CD4-positive, alpha-beta T cell treated with Interleukin-17A for 4 hours (primary cell): ENCODE measurements at places on chromosomes 3 and 15.
A peak's percentile ranks its signal among the peaks of the same experiment; 100 is the strongest.

DNA sequence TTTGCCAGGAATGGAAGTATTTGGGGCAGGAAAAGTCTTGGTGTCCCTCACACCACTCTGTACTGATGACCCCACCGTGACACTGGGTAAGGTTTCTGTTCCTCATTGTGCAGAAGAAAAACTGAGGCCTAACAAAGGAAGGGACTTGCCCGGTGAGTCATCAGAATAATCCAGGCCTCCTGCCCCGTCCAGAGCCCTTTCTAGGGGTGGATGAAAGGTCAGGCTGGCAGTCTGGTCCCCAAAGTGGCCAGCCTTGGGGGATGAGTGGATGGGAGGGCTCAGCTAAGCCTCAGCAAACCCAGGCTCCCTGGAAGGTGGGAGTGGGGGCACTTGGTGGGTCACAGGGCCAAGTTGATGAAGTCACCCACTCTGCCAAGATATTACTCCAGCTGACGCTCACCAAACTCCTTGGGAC lies 2.3 kb upstream of the DNAH1 start:
- DNase-seq: no peak

- DNase-seq: no peak
These were observed 110.1 kb upstream of the LPP start for GRCh38 chr3:188043891-188044290.

GRCh38 chr3:165133188-165133899 lies 55.0 kb upstream of the SI start:
- DNase-seq: no peak

DNA sequence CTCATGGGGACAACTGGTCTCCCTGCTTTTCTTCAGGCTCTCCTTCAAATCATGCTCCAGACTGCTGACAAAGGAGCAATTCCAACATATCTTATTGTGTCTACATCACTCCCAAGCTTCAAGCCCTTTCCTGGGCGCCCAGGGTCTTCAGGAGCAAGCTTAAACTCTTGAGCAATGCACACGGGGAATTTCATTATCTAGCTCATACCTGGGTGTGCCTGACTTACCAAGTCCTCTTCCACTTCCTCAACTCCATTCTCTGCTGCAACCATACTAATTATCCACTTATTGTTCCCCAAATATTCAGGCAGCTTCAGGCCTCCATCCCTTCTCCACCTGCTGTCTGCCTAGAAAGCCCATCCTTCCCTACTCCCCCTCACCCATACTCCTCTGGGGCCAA lies 50.6 kb downstream of the B3GNT5 start:
- DNase-seq: no peak

- peak; percentile 63 for DNase-seq
These were observed 4.1 kb upstream of the GCSAM start for GRCh38 chr3:112136959-112137693.

GRCh38 chr3:174430986-174431385 lies 428.1 kb upstream of the NAALADL2 start:
- no peak for DNase-seq

DNA sequence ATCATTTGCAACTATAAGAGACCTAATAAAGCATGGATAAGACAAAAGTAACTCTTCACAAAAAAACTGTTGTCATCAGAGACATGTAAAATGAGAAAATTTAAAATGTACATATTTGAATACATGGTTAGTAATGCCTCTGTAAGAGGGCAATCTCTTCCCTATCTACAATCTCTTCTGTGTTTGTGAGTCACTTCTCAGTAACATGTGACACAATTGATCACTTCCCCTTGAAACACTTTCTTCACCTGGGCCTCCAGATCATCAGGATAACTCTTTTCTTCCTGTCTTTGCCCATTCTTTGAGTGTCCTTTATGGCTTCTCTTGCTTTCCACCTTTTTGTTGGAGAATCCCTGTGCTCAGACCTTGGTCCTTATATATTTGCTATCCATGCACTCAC lies 50.4 kb downstream of the TFDP2 start:
- DNase-seq: no peak

DNA sequence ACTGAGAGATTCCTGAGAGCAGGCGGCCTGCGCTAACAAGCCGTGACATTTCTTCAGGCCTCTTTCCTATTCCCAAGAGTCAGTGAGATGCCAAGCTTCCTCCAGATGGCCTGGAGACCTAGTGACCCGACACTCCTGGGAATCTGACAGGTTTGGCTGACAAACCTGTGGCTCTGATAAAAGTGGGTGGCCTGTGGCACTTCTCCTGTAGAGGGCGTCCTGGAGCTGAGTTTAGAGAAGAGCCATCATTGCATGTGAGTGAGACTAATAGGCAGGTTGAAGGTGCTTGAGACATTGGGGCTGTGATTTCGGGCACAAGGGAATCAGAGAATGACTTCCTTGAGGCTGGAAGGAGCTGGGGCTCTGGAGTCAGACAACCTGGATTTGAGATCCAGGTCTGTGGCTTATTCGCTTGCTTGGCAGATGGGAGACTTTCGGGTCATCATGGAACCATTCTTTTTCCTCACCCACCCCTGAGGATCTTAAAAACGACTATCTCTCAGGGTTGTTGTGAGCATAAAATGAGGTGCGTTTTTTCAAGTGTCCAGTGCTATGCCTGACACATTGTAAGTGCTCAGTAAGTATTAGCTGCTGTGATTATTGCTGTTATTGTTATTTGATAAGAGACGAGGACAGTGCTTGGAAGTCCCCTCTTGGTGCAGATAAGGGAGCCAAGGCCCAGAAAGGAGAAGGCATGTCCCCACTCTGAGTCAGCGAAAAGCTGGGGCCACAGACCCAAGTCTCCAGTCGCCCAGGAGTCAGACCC lies 77.2 kb downstream of the SCN10A start:
- no peak for DNase-seq

GRCh38 chr15:81029414-81030300 lies 28.9 kb downstream of the TLNRD1 start:
- no peak for DNase-seq

DNA sequence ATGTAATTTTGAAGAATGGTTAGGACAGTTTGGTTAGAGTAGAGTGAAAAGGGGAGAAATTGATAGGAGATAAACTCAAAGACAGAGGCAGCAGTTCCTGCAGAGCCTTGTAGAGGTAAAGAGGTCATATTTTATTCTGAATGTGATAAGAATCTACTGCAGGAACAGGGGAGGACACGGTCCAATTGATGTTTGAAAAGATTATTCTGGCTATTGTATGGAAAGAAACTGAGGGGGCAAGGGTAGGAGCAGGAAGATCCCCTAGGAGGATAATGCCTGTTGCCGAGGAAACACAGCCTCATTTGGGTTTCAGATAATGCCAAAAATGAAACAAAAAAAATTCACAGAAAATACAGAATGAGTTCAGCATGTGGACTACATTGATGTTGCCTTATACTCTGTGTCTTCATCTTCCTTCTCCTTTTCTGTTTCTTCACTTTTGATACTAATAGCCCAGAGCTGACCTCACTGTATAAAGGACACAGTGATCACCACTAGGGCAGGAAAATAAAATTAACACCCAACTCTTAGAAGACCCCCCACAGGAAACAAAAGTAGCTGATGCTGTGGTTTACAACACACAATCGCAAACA lies 454.6 kb upstream of the UBE2E2 start:
- no peak for DNase-seq
